ENCODE measurements at places on chromosomes 12 and 14.
A peak's percentile ranks its signal among the peaks of the same experiment; 100 is the strongest.

DNA sequence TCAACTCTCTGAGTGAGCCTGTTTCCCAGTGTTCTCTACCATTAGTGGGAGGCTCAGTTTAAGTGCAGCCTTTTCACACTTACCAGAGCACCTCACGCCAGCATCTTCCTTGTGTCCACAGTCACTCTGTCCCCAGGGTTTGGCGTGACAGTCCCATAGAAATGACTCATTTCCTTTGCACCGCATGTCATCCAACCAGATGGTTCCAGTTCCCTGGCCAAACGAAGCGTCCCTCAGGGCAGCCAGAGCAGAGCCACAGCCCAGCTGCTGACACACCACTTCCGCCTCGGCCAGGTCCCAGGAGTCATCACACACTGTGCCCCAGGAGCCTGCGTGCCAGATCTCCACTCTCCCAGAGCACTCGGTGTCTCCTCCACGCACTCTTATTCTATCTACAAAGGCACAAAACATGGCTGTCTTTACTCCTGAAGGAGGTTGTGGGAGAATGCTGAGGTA is 65.4 kb downstream of the ACSM4 start:
- peak; percentile 3 for DNase-seq

DNA sequence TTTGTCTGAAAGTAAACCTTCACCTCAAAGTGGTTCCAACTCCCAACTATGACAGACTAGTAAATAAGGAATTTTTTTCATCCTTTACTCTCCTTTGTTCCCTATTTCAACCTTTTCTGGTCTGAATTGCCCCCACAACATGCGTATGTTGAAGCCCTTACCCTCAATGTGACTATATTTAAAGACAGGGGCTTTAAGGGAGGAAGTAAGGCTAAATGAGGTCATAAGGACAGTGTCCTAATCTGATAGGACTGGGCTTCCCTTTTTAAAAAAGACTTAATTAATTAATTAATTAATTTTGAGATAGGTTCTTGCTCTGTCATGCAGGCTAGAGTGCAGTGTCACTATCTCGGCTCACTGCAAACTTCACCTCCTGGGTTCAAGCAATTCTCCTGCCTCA is 86.3 kb downstream of the VCPKMT start:
- peak; percentile 58 for DNase-seq

DNA sequence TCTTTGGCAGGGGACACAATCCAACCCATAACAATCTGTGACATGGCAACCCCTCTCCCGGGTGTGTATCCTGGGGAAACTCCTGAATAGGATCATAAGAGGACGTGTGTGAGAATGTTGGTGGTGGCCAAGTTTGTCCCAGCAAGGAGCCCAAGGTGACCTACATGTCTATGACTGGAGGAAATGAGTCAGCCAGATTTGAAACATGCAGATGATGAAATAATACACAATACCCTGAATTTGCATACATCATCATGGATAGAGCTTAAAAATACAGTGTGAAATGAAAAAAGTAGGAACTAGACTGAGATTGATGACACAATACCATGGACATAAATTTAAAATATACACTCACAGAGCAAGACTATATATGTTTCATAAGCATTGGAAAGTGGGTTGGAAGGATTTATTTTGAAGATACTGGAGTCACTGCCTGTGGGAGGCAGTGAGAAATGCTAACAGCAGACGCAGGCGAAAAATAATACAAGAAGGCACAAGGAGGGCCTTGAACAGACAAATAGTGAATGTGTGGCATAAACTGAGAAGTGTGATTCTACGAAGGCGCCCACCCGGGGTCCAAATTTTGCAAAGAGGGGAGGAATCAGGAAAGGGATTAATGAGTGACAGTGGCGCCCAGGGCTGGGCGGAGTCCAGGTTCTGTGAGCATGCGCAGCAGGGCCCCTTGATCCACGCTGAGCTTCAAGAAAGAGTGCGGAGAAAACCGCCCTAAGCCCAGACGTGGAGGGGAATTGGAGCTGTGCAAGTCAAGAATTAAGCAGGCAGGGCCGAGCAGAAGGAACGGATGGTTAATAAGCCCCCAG is 7.0 kb upstream of the MAP1LC3B2 start:
- peak; percentile 97 for DNase-seq

GRCh38 chr14:34361504-34362011 is 100.5 kb downstream of the SPTSSA start:
- peak; percentile 64 for DNase-seq

DNA sequence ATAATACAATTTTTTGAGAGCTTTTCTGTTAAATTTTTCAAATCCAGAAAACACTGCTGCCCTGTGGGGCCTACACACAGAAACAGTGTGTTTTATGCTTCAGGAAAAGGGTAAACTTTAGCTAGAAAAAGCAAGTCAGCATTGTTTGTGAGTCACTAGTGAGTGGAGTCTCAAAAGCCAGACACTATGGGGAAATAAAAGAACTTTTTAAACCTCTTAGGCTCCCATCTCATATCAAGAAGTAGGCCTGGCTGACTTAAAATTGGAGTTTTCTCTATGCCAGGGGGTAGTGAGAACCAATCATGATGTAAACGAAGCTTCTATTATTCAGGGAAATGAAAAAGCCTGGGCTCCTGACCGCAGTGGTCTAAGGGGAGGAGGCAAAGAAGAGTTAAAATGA is 12.6 kb downstream of the GPR65 start:
- DNase-seq = no peak

DNA sequence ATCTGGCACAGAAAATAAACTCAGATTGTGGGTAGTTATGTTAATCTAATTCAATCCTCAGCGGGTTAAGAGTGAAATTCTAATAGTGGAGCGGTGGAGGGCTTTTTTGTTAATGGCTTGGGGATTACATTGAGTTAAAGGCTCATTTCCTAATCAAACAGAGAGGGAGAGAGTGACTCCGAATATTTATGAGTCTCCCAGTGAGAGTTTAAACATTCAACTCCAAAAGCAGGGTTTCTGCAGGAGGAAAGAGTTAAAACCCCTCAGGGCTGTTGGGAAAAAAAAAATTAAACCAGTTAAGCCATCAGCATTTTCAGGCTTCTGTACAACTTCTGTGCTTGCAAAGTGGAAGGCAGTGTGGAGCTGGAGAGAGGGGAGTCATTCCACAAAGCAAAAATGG is 62.1 kb upstream of the ESRRB start:
- no peak for DNase-seq

DNA sequence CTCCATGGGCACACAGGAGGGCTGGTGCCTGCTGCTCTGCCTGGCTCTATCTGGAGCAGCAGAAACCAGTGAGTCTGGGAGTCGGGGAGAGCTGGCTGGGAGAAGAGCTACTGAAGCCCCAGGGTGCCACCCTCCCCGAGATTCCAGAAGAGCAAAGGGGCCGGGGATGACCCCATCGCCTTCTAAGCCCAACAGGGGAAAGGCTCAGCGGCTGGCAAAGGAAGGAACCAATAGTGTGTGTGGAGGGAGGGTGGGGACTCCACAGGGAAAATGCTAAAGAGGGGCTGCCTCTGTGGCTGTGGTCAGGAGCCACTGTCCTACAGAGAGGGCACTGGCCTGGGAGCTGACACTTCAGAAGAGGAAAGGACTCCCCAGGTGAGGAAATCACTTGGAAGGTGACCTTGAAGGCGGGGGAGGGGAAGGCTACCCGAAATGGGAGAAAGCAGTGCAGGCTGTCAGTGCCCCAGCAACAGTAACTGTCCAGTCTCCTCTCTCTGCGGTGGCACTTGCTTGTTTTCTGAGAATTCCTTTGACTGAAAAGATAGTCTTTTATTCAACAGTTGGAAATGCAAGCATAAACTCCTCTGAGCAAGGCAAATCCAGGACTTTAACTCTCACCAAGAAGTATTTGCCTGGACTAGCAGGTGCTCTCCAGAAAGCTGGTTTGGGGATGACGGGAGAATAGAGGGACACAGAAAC is 552 bp downstream of the TAPBPL start:
- peak; percentile 39 for DNase-seq

DNA sequence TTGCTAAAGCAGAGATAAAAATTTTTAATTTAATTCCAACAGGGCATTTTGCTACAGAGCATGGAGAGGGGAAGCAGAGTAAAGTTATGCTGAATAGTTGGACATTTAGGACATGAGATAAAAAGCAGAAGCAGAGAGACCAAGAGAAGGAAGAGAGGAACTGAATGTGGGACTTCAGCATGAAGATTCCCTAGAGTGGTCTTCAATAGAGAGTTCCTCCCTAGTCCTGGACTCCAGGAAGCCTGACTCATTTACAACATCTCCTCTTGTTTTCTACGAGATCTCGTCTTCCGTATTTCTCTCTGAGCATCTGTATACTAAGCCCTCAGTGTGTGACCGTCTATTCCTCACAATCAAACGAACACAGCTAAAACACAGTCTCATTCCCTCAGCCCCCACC is 35.2 kb upstream of the IFT81 start:
- peak; percentile 78 for DNase-seq

All from inflammatory macrophage (primary cell).